CD4-positive, alpha-beta T cell treated with Interleukin-15 for 1 hour (primary cell): ENCODE measurements at places on chromosomes 2 and 18.

DNA sequence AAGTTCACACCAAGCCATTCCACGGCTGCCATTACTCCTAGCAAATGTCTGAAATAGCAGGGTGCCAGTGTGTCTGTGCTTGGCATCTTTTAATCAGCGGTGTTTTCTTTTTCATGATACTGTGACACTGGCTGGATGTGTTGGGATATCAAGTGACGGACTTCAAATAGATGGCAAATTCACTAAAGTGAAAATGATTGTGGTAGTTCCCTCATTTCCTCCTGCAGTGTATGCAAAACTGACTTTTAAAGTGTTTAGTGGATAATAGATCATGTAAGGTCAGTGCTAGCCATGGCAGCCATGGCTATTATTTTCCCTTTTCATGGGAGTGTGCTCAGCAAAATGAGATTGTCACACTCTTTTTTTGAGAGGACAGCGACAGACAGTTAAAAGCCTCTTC is 261.5 kb upstream of the SIX3 start:
- no peak for DNase-seq

- DNase-seq = no peak
Observed at GRCh38 chr18:24368749-24369148, 28.9 kb downstream of the OSBPL1A start.

DNA sequence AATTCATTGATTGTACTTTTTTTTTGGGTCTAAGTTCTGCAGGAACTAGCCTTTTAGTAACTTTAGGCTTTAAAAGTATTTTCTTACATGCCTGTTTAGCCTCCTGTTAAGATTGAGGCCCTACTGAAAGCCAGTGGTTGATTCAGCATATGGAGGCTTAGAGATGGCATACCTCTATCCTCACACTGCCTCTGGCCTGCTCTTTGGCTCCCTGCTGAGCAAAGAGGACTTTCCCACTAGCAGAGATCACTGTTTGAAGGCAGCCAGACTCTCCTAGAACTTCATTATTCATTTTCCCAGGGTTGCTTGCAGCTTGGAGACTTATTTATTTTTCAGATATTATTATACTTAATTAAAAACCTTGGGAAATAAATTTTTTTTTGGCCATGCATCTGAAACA is 405.6 kb upstream of the MEX3C start:
- DNase-seq = no peak

DNA sequence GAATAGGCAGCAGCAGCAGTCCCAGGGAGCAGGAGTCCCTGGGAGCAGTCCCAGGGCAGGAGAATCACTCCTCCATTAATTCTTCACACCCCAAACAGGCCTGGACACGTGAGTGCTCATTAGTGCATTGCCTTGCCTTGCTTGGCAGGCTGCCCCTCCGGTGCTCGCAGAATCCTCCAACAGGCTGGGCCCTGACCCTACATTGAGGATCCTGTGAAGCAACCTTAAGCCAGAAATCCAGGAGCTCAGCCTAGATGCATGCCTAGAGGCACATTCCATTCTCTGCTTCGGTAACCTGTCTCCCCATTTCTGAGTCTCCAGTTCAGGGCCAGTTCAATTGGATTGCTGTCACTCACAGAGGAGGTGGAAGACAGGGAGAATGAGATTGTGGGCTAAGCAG is 97.4 kb upstream of the LRATD1 start:
- no peak for DNase-seq

- DNase-seq = no peak
Observed at GRCh38 chr18:58276789-58277739, 233.0 kb downstream of the NEDD4L start.

GRCh38 chr18:59306640-59307039 is 11.8 kb downstream of the CPLX4 start:
- DNase-seq = no peak

GRCh38 chr2:55844986-55845385 is 78.6 kb downstream of the EFEMP1 start:
- DNase-seq = no peak

DNA sequence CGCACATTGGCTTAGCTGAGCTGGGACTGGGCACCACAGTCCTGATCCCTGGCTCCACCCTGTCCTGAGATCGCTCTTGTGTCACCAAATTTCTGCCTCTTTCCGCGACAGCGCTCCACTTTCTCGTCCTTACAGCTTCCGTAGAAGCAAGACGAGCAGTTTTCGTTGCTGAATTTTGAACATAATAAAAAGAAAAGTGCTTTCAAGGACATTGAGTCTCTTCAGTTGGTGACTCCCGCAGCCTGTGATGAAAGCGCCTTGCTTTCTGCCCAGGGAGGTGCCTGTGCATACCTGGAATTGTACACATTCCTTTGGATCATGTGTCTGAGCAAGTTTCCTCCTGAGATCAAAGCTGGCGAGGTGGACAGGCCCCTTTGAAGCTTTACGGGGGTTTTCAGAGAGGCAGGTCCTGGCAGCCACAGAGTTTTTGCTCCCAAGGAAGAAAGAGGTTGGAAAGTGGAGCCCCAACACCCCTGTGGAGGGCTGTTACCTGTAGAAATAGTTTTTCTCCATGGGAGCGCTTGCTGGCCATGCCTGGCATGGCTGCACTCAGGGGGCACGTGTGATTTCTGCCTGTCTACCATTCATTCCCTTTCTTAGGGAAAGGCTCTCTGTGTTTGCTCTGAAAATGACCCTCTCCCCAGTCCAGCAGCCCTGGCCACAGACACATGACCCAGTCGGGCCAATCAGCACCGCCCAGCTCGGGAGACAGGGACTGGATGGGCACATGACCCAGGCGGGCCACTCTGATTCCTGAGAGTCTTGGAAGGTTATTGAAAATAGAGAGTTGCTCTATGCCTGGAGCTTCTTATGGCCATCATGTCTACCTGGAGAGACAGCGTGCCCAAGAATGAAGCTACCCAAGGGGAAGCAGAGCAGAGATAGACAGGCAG is 115.6 kb upstream of the OTOS start:
- no peak for DNase-seq

DNA sequence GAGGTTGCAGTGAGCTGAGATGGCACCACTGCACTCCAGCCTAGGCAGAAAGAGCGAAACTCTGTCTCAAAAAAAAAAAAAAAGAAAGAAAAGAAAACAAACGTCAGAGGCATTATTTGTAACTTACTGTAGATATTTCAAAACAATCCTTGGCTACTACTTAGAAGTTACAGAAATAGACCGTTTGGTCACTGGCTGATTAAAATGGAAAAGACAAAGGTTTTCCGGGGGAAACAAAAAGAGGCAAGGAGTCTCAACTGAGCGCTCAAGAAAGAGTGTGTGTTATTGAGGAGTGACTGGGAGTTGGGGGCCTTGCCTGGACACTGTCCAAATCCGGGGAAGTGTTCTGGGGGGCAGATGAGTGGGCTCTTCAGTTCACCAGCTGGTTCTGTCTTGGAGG is 47.6 kb downstream of the TEX44 start:
- DNase-seq = no peak

DNA sequence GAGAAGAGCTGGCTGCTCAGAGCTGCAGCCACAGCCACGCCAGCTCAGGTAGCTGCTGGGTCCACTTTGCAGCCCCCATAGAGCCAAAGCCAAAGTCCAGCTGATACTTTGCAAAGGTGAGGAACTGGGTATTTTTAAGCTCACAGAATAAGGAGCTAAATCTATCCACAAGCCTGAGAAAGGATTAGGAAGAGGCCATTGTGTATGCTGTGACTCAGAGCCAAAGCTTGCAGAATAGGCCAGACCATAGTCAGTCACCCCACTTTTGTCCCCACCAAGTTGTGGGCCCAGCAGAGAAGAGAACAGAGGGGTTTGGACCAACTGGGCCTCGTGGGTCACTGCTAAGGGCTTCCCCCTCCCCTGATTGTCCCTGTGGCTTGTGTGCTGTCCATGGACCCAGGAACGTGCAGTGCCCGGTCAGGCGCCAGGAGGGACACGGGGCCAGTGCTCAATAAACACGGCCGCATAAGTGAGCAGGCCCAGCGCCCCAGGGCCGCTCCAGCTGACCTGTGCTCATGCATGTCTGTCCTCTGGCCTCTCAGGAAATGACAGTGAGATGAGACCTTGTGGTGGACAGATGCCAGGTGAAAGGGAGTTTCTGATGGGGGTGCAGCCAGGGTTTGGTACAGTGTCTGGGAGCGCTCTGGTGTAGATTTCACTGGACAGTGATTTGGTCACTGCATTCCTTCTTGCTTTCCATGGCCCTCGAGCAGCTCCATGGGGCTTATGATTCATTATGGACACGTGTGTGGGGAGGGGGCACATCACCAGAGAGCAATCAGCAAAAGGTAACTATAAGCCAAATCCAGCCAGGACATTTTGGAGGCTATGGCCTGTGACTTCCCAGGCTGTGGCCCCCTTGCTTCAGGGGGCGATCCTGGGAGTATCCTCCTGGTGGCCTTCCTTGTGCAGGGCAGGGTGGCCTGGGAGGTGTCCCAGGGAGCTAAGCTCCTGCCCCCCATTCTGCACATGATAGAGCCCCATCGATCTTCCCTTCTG is 31.3 kb downstream of the MAL start:
- DNase-seq = no peak

- DNase-seq = no peak
Observed at GRCh38 chr2:209094221-209094620, 329.6 kb upstream of the MAP2 start.

GRCh38 chr2:191526091-191526490 is 151.8 kb upstream of the NABP1 start:
- no peak for DNase-seq

- DNase-seq = no peak
Observed at GRCh38 chr2:14994721-14995120, 362.2 kb downstream of the LRATD1 start.

GRCh38 chr18:27713738-27714095 is 463.2 kb downstream of the CDH2 start:
- no peak for DNase-seq

- DNase-seq = no peak
Observed at GRCh38 chr2:207225773-207226172, 60.0 kb upstream of the KLF7 start.

DNA sequence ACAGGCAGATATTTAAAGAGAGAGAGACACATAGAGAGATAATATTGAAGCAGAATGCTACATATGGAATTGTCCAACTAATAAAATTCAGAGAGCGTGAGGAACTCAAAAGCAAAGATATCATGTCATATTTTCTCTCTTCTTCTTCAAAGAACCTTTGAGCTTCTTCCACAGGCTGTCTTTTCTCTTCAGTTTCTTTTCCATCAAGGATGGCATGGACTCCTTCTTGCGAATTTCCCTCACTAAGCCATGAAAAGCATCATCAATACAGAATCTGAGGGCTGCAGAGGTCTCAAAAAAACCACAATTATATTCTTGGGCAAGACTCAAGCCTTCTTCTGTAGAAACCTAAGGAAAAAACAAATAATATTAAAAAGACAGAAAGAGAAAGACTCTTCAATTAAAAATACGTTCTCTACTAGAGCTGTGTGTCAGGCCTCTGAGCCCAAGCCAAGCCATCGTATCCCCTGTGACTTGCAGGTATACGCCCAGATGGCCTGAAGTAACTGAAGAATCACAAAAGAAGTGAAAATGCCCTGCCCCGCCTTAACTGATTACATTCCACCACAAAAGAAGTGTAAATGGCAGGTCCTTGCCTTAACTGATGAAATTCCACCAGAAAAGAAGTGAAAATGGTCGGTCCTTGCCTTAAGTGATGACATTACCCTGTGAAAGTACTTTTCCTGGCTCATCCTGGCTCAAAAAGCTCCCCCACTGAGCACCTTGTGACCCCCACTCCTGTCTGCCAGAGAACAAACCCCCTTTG is 371.9 kb downstream of the RIT2 start:
- DNase-seq = no peak

GRCh38 chr2:25380586-25381375 is 39.1 kb upstream of the DNMT3A start:
- DNase-seq = no peak

GRCh38 chr2:142140434-142140845 is 9.6 kb upstream of the LRP1B start:
- DNase-seq = no peak

DNA sequence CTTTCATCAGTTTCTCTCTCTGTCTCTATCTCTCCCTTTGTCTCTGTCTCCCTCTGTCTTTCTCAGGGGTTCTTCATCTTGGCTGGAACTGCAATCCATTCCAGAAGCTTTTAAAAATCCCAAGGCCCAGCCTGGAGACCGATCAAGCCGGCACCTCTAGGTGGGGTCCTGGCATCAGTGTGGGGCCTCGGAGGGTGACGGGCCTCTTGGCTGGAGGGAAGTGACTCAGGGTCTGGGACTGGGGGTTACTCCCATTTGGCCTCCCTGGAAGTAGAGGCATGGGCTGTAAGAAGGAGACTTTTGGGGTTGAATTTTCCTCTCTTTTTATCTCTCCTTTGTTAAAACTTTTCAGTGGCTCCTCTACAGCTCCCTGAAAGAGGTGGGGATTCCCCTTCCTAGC is 52.8 kb upstream of the OTOF start:
- DNase-seq = no peak

DNA sequence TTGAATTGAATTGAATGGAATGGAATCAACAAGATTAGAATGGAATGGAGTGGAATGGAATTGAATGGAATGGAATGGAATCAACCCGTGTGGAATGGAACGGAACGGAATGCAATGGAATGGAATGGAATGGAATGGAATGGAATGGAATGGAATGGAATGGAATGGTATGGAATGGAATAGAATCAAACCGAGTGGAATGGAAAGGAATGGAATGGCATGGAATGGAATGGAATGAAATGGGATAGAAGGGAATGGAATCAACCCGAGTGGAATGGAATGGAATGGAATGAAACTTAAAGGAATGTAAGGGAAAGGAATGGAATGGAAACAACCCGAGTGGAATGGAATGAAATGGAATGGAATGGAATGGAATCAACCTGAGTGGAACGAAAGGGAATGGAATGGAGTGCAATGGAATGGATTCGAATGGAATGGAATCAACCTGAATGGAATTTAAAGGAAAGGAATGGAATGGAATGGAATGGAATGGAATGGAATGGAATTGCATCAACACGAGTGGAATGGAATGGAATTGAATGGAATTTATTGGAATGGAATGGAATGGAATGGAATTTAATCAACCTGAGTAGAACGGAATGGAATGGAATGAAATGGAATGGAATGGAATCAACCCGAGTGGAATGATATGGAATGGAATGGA is 1146.6 kb downstream of the RPIA start:
- DNase-seq = no peak

DNA sequence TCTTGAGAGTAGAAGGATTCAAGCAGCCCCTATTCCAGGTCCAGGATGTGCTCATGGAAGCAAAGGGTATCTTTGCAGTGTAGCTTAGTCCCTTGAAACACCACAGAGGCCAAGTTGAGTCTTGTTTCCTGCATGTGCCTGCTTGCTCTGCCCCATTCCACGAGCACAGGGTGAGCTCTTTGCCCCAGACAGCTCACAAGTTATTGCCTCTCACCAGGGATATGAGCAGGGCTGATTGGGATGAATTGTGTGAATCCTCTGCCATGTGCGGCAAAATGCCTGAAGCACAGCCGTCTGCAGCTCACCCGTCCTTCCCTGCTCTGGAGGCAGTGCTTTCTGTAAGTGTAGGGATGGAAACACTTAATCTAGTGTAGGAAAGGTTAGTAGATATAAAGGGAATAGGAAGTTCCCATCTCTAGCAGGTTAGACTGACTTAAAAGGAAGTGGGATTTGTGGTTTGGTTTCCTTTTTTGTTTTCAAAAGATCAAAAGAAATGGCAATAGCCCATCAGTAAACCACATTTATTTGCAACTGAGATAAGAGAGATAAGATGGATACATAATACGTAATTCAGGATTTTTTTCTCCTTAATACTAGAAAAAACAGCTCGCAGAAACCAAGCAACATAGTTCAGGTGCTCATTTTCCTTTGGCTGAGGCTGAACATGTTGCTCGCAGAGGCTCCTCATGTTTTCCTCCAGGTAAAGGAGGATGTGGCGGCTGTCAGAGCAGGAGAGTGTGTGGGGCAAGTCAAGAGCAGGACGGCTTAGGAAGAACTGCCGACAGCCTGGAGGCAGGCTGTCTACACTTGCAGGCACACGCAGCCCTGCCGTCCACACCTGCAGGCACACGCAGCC is 41.4 kb downstream of the TMEM182 start:
- DNase-seq = no peak
